ENCODE measurements at places on chromosomes 12 and 14.
A peak's percentile ranks its signal among the peaks of the same experiment; 100 is the strongest.

DNA sequence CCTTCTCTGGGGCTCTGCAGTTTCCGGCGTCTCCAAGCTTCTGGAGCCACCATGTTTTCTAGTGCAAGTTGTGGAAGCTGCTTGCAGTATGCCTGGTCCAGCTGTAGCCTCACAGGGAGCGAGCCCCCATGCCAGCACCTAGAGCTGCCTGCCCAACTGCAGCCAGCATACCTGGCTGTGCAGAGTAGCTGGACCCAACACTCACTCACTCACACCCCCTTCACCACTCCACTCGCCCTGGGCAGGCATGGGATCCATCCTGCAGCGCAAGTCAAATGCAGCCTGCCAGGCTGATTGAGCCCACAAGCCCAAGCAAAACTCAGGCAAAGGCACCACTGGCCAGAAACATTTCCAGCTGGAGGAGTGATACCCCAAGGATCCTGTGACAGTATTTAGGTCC is 797.3 kb downstream of the SLC16A7 start:
- no peak for DNase-seq

GRCh38 chr14:23186913-23187654 is 3.6 kb upstream of the SLC7A8 start:
- DNase-seq = peak; percentile 35

DNA sequence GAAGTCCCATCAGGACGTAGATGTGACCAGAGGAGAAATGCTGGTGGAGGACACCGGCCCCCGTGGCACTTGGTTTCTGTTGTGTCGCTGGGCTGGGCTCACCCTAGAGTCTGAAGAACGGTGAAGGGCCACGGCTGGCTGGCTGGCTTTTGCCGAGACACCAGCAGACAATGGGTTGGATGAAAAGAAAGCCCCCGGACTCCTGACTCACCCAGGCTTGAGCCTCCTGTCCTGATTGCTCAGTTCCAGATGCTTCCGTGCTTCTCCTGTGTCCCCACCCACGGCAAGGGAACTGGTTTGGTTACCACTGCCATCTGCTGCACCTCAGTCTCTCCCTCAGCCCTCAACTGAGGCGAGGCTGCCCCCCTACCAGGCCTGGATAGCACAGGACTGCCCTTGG is 10.4 kb upstream of the ENDOU start:
- no peak for DNase-seq

DNA sequence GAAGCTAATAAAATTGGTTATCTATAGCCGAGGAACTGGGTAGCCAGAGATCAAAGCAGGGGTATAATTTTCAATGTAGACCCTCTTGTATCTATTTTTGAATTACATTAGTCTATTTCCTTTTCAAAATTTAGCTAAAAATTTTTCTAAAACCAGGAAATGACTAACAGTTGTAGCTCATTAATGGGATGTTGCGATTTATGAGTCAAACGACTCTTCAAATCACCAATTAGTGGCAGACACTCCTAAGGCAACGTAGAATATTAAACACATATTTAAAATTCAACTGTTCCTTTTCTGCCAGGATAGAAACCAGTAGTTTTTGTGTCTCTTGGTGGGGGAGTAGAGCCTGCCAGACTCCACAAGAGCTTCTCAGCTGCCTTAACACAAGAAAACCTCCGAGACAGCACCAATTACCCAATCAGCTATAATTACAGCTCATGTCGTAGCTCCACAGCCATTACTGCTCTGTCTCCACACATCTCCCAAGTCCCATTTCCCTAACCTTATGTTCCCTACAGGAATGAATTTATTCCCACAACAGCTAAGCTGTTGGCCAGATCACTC is 26.9 kb downstream of the GCN1 start:
- no peak for DNase-seq

DNA sequence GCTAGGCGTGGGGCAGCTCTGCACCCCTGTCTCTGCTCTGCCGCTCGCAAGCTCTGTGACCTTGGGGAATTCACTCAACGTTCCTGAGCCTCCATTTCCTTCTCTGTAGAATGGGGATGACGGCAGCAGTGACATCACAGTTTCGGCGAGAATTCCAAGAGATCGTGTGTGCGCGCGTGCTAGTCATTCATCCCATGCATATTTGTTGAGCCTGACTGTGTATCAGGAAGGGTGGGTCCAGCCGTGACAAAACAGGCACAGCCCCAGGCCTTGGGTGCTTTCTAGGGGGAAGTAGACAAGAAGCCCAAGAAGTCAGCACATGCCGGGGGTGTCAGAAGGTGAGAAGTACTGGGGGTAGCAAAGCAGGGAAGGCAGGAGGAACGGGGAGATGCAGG is 145.6 kb upstream of the NCOR2 start:
- DNase-seq = no peak

DNA sequence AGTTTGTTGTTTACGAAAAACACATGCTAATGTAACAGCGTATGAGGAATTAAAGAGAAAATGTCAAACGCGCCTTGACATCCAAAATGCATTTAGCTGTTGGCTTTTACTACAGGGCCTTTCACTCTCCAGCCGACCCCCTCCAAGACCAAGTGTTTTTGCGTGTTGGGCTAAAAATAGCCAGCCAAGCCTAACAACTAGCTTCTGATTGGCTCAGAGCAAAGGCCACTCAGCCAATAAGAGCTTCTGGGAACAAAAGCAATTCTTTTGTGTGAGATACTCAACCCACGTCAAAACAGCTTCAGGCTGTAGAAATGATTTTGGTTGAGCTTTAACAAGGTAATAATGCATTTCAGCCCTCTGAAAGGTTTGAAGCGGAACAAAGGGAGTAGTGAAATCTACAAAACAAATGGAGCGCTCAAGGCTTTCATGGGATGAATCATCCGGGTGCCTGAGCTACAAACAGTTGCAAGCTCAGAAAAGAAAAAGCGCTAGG is 198.7 kb upstream of the DCN start:
- peak; percentile 11 for DNase-seq

DNA sequence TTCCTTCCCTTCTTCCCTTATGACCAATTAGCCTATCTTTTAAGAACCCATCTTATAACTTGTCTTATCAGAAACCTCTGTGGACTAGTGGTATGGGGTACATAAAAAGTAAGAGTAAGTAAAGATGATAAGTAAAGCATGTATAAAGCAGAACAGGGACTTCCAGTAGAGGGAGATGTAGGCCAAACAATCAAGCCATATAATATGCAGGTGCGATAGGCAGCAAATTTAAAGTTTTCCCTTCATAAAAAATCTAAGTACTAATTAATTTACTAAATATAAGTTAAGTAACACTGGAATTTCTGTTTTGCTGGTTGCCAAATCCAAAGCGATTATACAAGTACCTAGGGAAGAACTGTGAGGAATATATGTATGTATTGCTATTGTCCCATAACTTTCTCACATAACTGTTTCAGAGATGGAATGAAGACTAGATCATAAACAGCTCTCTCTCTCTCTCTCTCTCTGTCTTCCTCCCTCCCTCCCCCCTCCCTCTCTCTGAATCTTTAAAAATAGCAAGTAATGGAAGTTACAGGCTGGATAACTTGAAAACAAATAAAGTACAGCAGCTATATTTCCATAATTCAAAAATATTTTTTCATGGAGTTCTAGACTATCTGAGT is 25.7 kb downstream of the METTL25 start:
- DNase-seq = peak; percentile 3

GRCh38 chr12:14693116-14693515 is 3.3 kb downstream of the GUCY2C start:
- DNase-seq = no peak

Data from activated CD4-positive, alpha-beta T cell treated with anti-CD3 and anti-CD28 coated beads, Interleukin-2, amount 50 U/mL, for 16 hours (primary cell).